Metanephros (tissue), 2 donors: ENCODE measurements at places on chromosomes 6 and 20. TPM values are rescaled to one million over a fixed set of nuclear protein-coding genes. Genes with fewer than 3 reads are reported as not detected.

SCRT2 gene
- total RNA-seq, result not detected

TRAPPC3L gene
- 0.06 TPM for total RNA-seq

CST2 gene
- total RNA-seq, result not detected

TBX18 gene
- total RNA-seq, result 16.4 TPM

MLN gene
- total RNA-seq, result 0.53 TPM
